GM06990 (cell line): ENCODE measurements at places on chromosomes 6 and 20.

GRCh38 chr6:95545686-95546085 lies 31.6 kb upstream of the MANEA start:
- no peak for DNase-seq

DNA sequence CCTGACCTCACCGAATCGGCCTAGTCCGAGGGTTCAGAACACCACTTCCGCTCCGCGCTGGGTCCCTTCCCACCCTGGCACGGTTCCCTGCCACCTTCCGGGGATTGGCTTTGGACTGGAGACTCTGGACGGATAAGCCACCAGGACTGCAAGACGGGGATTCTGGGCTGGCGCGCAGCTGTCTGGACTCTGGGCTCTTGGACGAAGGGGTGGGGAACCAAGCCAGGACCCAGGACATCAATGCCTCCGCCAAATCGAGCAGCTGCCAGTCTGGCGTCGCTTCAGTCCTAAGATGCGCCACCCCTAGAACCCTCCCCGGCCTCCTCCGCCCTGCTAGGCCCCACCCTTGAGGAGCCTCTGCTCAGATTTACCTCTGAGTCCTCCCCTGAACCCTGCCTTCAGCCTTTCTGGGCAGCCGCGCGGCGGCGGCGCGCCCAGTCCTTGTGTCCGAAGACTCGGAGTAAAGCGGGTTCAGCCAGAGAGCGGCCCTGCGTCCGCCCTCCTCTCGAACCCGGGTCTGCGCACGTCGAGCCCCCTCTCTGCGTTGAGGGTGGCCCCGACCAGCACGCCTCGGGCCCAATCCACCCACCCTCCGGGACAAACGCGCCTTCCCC lies 1.2 kb downstream of the KCNK17 start:
- DNase-seq, result no peak

- no peak for DNase-seq
Measured at GRCh38 chr6:20876036-20876435, 341.8 kb downstream of the CDKAL1 start.

- no peak for DNase-seq
Measured at GRCh38 chr6:145891126-145891525, 73.0 kb downstream of the SHPRH start.

DNA sequence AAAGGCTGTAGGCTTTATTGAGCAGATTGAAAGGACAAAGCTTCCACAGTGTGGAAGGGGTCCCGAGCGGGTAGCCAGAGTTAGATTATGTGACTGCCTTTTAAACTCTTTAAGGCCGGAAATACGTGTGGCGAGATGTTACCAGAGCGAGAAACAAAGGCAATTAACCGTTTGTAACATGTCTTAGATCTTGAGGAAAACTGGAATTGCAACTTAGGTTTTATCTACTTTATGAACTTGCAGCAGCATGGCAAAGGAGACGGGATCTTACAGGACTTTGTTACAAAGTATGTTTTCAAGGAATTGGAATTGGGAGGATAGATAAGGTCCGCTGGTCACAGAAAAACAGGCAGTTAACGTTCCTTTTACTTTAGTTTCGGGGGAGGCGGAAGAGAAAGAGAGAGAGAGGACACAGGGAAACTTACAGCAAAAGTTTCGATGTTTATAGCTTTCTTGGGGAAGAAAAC lies 594.7 kb upstream of the ADGRB3 start:
- DNase-seq, result no peak

- DNase-seq, result no peak
Measured at GRCh38 chr6:39068391-39068790, 19.8 kb downstream of the GLP1R start.

DNA sequence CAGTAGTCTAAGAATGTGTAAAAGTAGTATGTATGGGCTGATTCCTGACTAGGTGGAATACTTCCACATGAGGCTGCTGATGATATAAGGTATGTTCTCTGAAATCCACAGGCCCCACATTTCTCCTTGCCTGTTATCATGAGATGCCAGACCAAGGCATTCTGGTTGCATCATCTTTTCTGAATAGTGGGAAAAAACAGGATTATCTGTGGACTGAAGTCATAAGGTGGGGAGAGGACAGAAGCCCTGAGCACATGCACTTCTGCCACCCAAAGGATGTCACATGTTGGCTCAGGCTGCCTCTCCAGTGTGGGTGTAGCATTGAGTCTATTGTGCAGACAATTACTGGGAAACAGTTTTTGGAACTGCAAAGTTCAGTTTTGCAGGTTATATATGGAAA lies 184.5 kb upstream of the RAB32 start:
- no peak for DNase-seq

DNA sequence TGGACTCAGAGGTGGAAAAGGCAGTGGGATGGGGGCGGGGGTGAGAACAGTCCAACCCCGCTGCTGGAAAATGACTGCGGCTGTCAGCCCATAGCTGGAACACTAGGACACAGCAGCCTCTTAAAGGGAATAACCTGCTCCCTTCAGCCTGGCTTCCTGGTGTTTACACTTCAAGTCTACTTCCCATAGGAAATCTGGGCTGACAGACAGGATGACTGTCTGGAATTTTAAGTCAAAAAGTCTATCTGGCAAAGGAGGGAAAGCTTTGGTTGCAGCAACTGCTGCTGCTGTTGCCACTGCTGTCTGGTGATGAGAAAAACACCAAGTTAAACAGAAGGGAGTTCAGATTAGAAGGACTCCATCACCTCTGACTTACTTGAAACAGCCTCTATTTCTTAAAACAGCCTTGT lies 44.9 kb downstream of the TNFRSF21 start:
- no peak for DNase-seq

- peak; percentile 9 for DNase-seq
Measured at GRCh38 chr6:46781478-46782378, 11.5 kb upstream of the MEP1A start.

- DNase-seq, result no peak
Measured at GRCh38 chr6:119109654-119110325, 31.3 kb upstream of the FAM184A start.

DNA sequence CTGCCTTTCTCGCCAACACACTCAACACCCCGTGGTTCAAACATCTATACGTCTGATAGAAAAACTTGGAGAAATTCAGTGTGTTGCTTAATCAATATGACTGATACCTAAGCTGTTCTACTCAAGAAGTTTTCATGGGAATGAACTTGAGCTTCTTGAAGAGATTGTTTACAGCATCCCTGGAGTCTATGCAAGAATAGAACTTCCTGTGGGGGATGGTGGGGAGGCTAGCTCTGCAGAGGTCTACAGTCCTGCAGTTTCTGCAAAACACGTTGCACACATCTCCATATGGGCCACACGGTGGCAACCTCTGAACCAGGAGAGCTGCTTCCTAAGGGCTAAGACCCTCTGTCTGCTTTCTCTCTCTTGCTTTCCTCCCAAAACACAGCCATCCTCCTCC lies 32.7 kb upstream of the FANCE start:
- no peak for DNase-seq

DNA sequence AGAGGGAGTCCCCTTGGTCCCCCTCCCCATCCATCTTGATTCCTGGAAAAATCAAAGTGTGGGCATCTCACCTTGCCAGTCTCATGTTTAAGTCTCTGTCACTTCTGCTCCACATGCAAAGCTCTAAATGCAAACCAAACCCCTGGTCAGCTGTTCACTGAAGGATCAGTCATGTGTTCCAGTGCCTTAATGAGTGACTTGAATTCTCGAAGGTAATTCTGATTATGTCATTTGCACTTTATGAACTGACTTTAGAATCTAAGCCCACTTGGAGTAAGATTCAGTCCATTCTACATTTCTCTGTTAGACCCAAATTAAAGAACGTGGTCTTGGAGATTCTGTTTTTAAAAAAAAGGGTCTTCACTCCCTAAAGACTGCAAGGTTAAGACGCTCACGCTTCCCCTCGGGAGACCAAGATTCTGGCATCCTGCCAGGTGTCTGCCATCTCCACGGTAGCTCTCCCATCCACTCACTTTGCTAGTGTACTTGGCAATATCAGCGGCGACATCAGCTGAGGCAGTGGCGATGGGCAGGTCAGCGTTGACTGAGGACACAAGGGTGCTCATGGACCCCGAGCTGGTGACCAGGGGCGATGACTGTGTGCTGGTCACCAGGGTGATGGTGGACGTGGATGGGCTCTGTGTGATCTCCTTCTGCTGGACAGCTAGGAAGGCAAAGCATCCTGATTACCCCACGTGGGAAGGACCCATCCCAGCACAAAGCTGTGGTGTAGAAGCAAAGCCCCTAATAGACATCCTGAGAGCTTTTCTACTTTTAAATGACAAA lies 120.5 kb downstream of the ZMYND8 start:
- DNase-seq, result no peak

- DNase-seq, result no peak
Measured at GRCh38 chr20:49122920-49123319, 65.2 kb downstream of the STAU1 start.

DNA sequence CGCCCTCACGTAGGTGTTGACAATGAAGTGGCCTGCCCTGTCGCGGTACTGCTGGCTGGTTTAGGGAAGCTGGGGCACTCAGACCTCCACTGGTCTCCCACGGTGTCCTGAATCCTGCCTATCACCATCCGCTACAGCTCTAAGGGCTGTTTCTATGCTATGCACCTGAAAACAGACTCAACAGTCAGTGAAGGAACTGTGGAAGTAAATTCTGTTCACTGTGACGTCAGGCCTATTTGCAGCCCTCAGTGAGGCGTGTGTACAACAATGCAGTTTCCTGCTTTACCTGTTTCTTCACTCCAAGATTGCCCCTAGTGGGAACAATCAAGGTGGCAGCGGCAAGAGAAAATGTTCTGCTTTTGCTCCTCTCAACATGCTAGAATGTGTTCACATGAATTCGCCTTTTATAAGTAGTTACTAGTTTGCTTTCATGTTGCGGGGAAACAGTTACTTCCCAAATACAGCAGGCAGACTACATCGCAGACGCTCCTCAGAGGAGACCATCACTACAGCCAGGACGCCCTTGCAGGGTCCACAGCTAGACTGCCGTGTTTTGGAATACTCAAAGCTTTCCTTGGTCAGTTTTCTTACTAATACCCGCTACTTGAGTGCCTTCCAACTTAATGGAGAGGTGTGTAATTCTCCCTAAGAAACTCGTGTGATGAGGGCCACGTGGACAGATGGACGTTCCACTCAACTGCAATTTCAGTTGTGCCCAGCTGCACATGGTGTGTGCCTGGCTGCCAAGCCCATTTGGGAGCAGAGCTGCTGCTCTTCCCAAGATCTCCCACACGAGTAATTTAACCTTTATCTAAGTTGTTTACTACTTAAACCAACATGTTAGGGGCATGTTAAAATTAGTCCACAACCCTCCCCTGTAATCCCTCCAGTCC lies 25.4 kb downstream of the DIDO1 start:
- no peak for DNase-seq
